Cerebellum (tissue), 4 donors: ENCODE measurements at places on chromosomes 7 and 10.

- DNase-seq, result no peak
These were observed 46.9 kb upstream of the KDM7A start for GRCh38 chr7:140223515-140224221.

DNA sequence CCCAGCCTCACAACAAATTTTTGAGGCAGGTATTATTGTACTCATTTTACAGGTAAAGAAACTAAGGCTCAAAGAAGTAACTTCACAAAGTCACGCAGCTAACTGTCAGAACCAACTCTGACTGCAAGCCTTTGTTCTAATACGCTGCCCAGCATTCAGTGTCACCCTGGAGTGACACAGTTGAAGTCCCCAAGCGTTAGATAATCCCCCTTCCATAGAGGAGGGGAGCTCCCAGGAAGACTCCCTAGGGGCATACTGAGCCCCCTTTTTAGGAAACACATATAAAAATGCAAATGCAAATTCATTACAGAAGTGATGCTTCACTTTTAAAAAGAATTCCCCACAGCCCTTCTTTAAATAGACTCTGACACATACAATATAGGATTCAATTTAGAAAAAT, 101.0 kb upstream of the MACROH2A2 start:
- no peak for DNase-seq

DNA sequence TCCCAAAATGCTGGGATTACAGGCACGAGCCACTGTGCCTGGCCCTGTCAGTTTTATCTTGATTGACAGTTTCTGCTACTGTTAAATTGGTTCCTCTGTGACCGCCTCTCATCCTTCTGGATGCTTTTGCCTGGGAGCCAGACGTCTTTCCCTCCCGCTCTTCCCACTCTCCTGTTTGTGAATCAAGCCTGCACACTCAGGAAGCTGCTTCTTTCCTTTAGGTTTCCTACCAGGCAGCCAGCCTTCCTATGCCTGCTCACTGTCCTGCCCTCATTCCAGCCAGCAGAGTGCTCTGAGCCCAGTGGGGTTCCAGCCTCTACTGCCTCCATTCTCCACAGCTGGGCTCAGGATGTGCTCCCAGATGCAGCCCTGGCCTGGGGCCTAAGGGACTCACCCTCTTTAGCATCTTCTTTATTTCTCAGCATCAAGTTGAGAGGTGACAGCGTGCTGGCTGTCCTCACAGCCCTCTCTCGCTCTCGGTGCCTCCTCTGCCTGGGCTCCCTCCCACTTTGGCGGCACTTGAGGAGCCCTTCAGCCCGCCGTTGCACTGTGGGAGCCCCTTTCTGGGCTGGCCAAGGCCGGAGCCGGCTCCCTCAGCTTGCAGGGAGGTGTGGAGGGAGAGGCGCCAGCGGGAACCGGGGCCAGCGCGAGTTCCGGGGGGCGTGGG, 5.1 kb downstream of the SH2D4B start:
- DNase-seq, result no peak

GRCh38 chr7:11538751-11539299, 293.2 kb downstream of the THSD7A start:
- DNase-seq, result no peak

- no peak for DNase-seq
These were observed 8.0 kb downstream of the PSD start for GRCh38 chr10:102410429-102411073.

DNA sequence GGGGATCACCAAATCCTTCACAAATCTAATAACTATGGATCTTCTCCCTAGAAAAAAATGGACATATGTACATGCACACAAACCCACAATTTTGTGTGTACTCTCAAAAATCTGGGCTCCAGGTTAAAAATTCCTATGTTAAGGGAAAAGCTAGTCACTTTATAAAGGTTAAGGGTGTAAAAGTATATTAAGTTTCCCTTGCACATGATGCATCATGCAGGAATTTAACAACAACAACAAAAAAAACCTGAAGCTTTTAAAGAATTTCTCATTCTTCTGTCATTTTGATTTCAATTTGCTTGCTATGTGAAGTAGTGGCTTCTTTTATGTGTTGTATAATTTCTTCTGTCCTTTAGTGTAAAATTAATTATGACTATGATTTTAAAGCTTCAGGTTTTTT, 123.7 kb downstream of the CNOT4 start:
- DNase-seq, result no peak

- no peak for DNase-seq
These were observed 49.8 kb downstream of the CUX1 start for GRCh38 chr7:101867265-101867664.

GRCh38 chr7:132932296-132933071, 149.4 kb downstream of the CHCHD3 start:
- DNase-seq, result no peak

DNA sequence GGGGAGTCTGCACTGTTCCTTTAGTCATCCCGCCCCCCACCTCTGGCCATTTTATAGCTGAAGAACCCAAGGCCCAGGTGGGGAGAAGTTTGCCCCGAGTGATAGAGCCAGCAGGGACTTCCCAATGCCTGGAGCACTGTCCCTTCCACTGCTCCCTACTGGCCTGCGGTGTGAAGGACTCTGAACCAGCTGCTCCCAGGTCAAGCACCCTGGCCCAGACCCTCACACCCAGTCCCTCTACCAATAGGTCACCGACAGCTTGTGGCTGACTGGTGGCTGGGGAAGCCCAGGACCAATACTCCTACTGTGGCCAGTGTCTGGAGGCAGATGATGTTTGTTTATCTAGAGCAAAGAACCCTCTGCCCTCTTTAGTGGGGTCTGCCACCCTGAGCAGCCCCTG, 167.9 kb downstream of the LCOR start:
- DNase-seq, result no peak

GRCh38 chr10:83666762-83667161, 472.5 kb upstream of the GHITM start:
- DNase-seq, result no peak

DNA sequence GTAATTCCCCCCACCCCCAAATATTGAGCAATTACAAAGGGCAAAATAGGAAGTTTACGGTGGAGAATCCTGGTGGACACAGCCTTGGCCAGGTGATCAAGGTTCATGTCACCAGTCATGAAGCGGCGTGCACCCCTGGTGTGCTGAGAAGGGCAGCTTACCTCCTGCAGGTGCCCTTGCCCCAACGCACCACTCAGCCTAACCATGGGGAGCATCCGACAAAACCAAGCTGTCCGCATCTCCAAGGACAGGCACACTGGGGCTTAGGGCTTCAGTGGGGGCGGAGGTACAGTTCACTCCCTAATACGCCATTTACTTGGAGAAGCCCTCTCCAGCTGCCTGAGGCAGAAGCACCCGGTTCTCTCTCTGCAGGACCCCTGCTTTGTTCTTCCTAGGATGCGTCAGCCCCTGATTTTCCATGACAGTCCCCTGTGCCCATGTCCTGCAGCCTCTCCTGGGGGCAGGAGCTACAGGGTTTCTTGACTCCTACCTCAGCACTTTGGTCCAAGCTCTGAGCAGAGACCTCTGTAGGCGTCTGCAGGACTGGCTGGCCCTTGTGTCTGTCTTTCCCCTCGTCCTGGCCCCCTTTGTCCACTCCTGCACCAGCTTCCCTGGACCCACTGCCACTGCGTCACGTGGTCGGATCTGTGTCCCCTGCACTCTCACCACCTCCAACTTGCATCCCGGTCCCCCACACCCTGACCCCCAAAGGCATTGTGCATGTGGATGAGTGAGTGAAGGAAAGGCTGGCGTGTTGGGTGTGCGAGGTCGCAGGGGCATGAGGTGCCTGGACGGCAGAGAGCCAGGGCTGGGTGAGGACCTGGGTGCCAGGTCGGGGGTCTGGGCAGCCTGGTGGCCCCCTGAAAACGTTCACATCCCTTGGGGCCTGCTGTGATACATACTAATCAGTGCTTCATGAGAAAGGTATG, 113.7 kb downstream of the LHPP start:
- DNase-seq, result no peak

DNA sequence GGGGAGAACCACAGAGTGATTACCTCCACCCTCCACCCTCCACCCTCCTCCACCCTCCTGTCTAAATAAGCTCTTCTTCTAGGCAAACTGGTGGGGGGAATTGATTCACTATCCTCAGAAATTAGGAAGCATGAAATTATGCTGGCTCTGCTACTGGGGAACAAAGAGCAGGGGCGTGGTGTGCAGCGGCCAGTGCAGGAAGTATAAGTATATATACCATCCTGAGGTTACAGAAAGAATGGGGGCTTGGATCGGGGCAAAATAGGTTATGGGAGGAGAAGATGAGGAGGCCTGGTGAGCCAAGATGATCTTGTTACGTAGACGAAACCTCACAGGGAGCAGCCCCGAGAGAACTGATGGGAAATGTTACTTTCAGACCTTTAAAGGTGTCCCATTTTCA, 49.1 kb downstream of the SYPL1 start:
- no peak for DNase-seq

DNA sequence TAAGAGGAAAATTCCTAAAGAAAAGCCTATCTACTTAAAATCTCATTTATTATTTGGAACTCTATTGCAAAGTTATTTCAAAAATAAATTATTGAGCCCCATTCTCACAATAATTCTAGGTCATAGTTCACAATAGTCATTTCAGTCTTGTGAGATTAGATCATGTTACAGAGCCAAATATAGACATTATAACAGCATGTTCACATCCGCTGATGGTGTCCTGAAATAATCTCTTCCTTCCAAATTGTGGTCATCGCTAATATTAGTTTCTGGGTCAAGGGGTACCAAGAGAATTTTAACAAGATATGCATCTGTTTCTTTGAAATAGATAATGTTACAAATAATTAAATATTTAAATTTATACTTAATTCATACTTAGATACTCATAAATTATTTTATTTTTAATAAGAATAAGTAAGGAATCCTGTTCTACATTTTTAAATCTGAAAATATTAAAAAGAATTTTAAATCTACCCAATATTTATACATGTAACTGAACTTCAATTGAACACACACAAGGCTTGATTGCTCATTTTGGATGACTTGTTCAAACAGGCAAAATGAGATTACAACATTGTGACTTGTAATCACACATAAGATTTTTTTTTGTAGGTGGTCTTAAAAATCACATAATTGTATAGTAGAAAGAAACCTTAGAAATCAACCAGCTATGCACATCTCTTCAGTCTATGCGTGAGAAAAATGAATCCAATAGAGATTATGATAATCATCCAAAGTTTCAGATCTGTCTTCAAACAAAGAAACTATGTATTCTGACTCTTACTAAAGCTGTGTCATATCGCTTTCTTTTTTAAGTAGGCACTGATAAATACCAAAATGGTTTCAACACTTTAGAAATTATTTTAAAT, 13.1 kb downstream of the GNAT3 start:
- no peak for DNase-seq

GRCh38 chr7:103148131-103148993, 537 bp downstream of the NAPEPLD start:
- DNase-seq, result no peak

DNA sequence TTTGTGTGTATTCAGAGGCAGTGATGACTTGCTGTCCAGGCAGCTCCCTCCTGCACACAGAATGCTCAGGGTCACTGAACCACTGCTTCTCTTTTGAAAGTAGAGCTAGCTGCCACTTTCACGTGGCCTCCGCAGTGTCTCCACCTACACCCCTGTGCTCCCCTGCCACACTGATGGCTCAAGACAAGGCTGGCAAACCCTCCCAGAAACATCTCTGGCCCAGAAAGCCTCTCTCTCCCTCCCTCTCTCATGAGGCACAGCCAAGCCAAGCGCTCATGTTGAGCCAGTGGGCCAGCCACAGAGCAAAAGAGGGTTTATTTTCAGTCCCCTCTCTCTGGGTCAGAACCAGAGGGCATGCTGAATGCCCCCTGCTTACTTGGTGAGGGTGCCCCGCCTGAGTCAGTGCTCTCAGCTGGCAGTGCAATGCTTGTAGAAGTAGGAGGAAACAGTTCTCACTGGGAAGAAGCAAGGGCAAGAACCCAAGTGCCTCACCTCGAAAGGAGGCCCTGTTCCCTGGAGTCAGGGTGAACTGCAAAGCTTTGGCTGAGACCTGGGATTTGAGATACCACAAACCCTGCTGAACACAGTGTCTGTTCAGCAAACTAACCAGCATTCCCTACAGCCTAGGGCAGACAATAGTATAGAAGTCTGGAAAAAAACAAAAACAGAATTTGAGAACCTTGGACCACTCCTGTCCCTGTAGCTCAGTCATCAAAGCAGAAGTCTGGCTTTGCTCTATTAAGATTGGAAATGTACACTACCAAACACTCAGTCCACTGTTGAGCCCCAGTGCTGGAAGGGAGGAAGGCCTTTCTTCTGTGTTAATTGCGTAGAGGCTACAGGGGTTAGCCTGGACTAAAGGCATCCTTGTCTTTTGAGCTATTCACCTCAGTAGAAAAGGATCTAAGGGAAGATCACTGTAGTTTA, 15.8 kb downstream of the SCD start:
- no peak for DNase-seq

DNA sequence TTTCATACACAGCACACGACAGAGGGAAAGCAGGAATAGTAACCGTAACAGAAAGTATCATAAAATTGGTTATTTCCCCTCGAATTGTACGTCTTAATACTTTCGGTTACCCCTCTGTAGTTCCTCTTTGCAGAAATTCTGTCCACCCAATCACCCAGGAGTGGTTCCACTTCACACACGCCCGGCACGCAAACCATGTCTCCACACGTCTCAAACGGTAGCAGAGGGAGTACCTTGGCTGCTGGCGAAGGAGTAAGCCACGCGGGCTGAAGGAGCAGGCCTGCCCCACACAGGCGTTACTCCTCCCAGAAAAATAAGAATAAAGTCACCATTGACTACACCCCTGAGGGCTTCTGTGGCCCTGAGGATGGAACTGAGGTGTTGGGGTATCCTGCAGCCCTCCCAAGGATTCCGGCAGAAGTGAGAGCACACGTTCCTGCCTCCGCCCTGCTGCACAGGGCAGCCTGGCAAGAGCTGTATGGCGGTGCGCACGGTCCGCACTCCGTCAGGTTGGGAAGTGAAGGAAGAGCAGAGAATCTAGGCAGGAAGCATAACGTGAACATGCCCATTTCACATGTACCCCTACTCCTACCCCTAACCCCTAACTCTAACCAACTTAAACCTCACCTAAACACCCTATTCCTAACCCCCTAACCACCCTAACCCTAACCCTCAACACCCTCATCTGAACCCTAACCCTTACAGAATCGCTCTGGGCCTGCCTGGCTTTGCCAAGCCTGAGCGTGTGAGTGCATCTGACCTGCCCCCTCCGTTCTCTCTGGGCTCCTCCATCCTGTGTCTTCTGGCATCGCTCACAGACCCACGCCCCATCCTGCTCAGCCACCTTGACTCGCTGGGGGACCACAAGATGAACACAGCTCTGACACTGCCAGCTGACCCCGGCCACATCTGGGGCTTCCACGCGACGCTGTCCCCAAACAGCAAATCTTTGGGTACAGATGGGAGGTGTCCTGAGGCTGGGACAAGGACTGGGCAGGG, 18.2 kb downstream of the GPR146 start:
- no peak for DNase-seq
